Stimulated activated naive CD4-positive, alpha-beta T cell treated with Interleukin-2 at 50 U/mL for 16 hours (primary cell): ENCODE measurements at places on chromosomes 16 and 17.

DNA sequence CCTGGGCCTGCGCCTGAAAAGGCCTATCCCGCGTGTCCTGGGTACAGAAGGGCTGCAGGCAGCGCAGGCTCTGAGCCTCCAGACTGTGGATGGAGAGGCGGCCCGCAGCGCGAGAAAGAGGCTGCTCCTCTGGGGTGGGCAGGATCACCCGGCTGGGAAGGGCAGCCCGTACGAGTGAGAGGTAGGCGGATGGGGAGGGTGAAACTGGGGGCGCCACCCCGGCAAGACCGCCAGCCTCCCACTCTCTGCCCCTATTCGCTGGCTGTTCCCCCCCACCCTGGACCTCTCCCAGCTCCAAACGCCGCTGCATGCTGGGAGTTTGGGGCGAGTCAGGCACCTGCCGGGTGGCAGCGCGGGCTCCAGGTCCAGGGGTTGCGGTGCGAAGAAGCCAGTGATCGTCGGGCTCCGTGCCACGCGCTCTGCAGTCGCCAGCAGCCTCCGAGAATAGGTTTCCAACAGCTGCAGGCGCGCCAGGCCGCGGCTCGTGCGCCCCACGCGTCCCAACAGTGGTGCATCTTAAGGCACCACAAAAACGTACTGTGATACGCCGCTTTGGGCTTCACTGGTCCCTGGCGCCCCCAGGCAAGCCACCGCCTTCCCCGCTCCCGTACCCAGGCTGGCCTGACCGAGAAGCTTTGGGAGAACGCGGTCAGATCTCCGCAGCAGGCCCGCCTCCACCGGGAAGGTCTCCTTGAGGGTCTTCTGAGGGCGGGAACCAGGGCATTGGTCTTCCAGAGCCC lies 1.1 kb downstream of the NOXO1 start:
- DNase-seq = no peak

DNA sequence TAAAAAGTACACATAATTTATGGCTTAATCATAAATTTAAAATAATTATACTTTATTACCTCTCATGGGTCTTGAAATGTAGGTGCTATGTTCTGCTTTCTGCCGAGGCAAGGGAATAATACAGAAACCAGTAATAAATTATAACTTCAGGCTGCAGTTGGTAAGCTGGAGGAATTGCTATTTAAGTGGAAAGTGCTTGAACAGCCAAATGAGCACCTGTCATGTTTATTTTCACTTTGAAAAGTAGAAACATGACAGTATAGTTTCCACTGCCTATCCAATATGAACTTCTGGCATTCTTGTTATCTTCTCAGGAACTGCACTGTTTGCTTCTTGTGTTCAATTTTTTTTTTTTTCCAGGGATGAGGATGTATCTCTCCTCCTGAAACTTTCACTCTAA lies 146.0 kb downstream of the FTO start:
- no peak for DNase-seq

GRCh38 chr16:17939122-17939536 lies 397.4 kb downstream of the NPIPA8 start:
- no peak for DNase-seq

DNA sequence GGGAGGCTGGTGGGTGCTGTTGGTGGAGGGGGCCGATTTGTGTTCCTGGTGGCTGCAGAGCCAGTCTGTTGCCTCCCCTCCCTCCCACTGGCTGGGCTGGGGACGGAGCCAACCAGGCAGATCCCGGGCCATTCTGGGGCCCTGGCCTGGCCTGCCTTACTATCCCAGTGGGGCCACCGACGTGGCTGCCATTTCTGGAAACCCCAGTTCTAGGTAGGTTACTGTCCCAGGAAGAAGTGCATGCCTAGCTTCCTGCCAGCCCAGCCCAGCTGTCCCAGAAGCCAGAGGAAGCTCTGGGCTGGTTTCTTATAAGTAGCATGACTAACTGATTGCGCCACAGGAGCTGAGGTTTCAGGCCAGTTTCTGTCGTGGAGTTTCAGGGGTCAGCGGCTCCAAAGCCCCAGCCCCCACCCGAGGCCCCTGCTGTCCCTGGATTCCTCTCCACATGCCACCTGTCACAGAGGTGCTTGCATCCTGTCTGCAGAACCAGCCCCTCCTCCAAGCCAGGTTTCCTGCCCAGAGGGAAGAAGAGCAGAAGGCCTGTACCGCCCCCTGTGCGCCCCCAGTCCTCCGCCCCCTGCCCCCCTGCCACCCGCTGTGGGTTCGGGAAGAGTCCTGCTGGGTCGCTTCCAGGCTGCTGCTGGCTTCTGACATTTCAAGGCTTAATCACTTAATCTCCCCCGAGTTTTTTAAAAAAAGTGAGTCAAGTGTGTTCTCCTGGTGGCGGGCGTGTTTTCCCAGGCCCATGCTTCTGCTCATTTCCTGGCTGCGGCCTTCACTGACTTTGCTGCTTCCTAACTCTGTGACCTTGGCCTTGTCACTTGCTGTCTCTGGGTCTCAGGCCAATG lies 13.2 kb downstream of the IL4R start:
- DNase-seq = no peak

GRCh38 chr17:44672479-44673093 lies 16.3 kb downstream of the MEIOC start:
- DNase-seq = no peak

- DNase-seq = no peak
Observed at GRCh38 chr17:40157973-40158372, 17.6 kb downstream of the CASC3 start.

GRCh38 chr17:55726440-55726839 lies 3.8 kb upstream of the TMEM100 start:
- no peak for DNase-seq

- no peak for DNase-seq
Observed at GRCh38 chr16:70468776-70469525, 14.6 kb downstream of the FCSK start.

DNA sequence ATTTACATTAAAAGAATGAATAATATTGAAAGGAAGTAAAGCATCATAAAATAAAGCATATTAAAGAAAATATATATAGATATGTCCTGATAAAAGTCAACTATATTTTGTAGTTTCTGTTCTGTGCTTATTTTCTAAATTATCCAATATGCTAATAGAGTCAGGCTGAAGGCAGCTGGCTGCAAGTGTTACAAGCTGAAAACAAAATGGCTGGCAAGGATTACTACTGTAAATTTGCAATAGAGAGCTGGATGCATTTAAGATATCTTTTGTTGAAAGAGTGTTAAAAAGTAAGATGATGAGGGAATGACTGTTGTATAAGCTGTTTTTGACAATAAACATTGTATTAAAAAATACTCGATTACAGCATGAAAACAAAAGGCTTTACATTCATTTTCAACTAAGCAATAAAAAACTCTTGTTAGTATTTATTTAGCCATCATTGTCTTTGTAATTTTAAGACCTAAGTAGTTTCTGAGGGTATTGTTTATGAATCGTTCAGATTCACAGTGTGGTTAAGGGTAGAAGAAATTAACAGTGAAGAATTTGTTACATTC lies 76.3 kb downstream of the TANC2 start:
- DNase-seq = no peak

DNA sequence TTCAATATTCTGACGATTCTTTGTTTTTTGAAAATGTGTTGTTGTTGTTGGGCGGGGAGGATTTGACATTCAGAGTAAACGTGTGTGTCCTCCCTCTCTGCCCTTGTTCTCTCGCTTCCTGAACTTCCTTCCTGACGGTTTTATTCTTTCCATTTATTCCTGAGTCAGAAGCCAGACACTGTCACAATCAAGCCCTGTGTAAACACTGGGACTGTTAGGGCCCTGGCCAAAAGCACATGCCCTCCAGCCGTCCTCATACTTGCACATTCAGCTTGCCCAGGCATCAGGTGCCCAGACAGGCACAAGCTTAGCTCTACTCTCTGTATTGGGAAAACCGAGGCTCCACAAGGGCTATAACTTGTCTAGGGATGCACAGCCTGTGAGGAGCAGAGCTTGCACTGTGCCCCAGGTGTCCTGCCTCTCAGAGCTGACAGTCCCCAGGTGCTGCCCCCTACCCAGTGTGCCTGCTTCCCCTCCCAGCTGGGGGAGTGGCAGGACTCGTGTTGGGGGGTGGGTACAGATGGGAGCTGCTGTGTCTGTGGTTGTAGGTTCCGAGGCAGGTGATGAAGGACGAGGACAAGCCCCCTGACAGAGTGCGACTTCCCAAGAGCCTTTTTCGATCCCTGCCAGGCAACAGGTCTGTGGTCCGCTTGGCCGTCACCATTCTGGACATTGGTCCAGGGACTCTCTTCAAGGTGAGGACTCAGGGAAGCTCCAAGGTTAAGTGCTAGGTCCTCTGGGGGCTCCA lies 9.7 kb downstream of the ADGRG3 start:
- no peak for DNase-seq
